H54 (cell line): ENCODE measurements at places on chromosomes 2 and 18.

- no peak for DNase-seq
Measured at GRCh38 chr18:195651-196050, 37.3 kb downstream of the USP14 start.

DNA sequence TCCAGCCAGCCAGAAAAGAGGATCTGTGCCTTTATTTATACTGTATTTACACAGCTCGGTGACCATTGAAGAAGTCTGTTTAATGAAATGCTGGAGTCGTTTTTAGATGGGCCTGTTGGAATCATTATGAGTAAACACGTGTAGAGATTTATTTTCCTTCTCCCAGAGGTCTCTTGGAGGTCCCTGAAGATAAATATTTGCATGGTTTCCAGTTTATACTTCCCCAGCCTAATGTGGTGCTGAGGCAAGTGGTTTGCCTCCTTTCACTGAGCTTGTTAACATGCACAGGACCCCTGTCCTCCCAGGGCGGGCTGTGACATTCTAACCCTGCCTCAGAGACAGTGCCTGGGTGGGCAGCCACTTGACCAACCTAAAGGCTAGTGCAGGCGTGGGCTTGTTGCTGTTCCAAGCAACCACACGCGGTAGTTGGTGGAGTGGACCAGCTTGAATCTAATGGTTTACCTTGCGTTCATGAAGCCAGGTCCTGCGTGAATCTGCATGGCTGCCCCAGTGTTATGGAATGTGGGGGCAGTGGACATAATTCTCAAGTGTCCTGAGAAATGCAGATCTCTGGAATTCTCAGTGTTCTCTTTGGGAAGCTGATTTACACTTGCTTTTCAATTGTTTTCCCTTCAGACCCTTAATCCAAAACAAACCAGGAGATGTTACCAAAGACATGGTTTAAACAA lies 130.2 kb upstream of the DLX2 start:
- DNase-seq, result no peak

GRCh38 chr2:214781226-214781625 lies 28.3 kb downstream of the BARD1 start:
- DNase-seq, result no peak

DNA sequence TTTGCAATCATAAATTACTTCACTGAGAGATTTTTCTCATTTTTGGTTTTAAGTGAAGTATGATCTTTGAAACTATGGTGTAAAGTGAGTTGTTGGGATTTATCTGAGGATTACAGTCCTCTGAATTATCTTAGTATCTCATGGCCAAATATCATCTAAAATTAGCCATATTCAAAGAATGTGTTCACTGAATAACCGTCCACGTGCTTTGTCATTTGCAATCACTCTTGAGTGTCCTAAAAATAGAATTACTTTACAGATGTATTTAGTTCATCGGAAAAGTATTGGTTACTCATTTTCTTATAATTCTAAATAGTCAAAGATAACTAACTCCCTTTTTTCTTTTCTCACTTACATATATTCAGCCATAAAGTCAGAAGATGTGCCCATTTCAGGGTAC lies 141.2 kb downstream of the RTN4 start:
- DNase-seq, result no peak

GRCh38 chr2:53067056-53067455 lies 700.5 kb upstream of the CHAC2 start:
- DNase-seq, result no peak

DNA sequence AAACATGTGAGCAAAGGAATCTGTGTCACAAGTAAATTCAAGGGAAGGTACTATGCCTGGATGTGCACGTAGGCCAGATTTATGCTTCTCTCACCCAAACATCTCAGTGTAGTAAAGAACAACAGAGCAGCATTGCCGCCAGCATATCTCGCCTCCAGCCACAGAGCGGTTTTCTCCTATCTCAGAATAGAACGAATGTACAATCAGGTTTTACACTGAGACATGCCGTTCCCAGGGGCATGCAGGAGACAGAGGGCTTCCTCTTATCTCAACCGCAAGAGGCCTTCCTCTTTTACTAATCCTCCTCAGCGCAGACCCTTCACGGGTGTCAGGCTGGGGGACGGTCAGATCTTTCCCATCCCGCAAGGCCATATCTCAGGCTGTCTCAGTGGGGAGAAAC lies 175.3 kb downstream of the RPIA start:
- no peak for DNase-seq

- DNase-seq, result no peak
Measured at GRCh38 chr2:189685540-189686229, 11.2 kb downstream of the ANKAR start.

DNA sequence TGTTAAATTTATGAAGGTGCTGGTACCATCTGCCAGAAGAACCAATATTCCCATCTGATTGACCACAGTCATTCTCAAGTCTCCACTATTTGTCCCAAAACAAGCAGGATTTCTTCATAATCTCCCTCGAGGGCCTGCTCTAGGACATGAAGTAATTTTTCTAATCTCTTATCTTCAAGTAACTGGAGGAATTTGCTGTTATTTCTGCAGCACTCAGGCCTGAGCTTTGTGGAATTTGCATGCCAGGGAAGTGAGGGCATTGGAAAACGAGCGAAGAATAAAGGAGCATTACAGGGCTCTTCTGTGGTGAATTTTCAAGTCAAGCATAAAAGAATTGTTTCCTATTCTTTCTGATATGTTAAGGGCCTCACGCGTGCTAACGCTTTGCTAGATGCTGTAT lies 161.2 kb upstream of the EPAS1 start:
- DNase-seq, result no peak

DNA sequence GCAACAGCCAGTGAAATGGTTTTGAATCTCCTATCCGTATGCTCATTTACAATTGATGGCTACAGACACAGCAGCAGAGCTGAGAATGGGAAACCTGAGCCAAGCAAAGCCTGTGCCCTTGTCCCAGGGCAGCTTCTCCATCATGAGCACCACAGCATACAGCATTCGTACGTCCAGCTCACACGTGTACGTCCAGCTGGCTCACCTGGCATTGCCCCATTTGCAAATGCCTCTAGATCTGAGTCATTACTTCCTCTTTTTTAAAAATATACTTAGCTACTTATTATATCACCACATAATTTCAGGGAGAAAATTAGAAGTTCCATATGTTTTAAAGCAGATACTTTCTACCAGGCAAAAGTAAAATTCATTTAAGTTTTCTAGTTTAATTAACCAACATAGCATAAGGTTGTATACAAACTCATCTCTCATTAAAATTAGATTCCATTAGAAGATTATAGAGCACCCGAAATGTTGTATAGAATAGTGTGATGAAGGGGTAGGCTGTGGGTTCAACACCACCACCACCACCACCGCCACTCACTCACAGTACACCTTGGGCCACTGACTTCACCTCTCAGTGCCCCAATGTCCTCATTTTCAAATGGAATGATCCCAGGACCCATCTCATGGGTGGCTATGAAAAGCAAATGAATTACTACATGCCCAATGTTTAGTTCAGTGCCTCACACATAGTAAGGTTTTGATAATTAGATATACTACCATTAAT lies 31.4 kb upstream of the TMEM177 start:
- no peak for DNase-seq

DNA sequence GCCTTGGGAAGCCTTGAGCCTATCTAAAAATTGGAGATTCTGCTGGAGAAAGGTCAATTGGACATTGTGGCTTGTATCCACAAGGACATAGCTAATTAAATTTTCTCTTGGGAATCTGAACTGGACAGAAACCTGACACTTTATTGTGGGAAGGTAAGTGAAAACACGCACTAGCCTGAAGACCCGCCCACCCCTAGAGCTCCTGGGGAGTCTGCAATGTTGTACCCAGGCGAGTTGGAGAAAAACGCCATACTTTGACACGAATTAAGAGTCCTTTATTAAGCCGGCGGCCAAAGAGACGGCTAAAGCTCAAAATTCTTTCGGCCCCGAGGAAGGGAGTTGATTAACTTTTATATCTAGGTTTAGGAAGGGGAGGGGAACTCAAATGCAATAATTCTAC lies 1.2 kb upstream of the ZNF892 start:
- no peak for DNase-seq

DNA sequence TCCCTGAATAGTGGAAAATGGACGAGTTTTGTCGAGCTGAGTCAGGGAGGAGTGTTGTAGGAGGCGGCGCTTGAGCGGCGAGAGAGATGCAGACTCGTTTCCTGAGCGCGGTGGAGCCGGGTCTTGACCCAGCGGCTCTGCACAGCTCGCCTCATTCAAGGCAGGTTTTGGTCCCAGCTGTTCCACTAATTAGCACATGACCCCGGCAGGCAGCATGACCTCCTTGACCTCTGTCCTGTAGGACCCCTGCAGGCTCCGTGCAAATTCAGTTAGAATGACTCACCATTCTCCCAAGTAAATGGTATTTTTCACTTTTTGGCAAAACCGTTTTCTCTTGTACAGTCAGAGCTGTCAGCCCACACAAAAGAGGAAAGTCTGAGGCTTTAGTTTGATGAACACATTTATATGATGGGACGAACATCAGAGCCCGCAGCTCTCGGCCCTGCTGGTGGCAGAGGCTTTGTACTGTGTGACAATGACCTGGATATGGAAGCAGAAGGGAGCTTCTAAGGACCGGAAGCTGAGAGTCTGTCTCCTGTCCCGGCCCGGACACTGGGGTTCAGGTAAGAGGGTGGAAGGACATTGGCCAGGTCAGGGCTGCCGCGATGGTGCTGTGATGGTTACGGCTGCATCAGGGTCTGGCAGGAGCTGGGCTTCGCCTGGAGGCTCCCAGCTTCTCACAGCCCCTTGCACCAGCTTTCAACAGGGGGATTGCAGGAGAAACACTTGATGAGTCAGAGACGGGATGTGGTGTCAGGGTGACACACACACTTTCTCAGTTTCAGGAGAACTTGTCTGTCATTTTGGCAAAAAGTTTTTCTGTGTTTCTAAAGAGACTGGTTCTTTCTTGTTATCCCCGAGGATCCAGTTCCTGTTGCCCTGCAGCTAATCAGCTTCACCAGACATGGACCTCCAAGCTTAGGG lies 29.9 kb upstream of the ALKAL2 start:
- DNase-seq, result peak; percentile 34

GRCh38 chr18:37161491-37161890 lies 332.6 kb downstream of the KIAA1328 start:
- no peak for DNase-seq

GRCh38 chr2:48479915-48480314 lies 50.0 kb upstream of the STON1 start:
- no peak for DNase-seq

DNA sequence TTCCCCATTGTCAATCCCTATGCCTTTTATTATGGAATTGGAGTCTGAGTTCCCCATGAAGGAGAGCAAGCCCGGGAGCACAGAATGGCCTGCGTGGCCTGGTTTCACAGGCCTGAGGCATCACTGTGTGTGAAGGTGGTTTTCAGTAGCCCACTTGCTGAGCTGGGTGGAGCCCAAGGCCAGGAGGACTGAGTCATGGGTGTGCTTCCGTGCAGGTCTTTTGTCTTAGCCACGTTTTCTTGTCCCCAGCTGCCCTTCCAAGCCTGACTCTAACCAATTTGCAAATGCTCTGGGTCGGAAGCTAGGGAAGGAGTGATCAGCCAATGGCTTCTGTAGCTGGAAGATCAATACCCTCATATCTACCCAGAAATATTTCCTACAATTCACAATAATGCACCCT lies 119.2 kb downstream of the MAPK4 start:
- DNase-seq, result no peak
